Mesenchymal stem cell (in vitro differentiated cells and primary cell): ENCODE measurements at places on chromosomes 4 and X.

GRCh38 chr4:51870441-51871188 is 27.7 kb downstream of the DCUN1D4 start:
- no peak for DNase-seq

DNA sequence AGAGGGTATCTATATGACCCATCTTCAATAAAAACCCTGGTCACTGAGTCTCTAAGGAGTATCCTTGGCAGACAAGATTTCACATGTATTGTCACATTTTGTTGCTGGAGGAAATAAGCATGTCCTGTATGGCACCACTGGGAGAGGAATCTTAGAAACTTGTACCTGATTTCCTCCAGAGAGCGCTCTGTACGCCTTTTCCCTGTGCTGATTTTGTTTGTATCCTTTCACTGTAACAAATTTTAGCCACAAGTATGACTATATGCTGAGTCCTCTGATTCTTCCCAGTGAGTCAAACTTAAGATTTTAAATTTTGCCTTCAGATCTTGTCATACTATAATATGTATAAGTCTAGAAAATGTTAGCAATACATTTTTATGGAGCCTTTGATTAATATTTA is 102.8 kb downstream of the ITIH6 start:
- DNase-seq, result peak; percentile 18

GRCh38 chrX:97405031-97405660 is 521.4 kb downstream of the RPA4 start:
- no peak for DNase-seq

GRCh38 chr4:16157609-16158503 is 68.4 kb downstream of the TAPT1 start:
- DNase-seq, result peak; percentile 37

GRCh38 chrX:79117078-79117477 is 27.4 kb upstream of the GPR174 start:
- no peak for DNase-seq

- peak; percentile 51 for DNase-seq
These were observed 11.1 kb downstream of the SLC25A43 start for GRCh38 chrX:119410027-119410819.

DNA sequence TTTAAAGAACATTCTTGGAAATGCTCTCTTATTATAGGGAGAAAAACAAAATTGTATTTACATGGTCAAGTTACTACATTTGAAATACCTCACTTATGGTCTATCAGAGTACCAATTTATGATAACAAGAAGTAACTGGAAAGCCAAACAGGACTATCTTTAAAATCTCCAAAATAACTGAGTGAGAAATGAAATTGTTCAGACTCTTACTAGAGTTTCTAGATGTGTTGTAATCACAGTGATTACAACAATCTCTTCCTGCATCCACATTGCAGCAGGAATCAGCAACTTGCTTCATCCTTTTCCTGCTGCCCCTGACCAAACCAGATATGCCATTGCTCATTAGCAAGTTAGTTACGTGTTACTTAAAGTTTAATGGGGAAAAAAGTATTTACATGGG is 245.2 kb upstream of the SMIM31 start:
- DNase-seq, result no peak

DNA sequence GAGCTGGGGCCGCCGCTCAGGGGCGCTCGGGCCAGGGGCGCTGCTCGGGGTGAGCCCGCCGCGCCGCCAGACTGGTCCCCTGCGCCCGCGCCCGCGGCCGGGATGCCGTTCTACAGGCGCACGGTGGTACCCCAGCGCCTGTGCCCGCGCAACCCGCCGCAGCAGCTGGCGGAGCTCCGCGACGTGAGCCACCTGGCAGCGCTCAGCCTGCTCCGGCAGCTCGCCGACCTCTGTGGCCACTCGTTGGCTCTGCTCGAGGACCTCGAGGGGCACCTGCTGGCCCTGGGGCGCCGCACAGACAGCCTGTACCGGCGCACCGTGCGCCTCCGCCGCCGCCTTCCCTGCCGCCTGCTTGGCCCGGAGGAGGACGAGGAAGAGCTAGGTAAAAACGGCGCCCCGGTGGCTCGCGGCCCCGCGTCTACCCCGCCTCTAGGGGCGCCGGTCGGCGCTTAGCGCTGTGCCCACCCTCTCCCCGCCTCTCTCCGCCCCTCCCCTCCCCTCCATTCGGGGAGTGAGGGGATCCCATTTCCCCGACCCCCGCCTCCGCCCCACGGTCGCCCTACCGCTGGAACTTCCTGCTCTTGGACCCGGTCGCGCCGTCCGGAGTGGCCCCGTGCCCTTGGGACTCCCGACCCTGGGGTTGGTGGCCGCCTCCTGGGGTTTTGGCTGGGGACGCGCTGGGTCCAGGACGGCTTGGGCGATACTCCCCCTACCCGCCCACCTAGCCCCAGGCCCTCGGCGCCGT is 513 bp downstream of the NHSL2 start:
- DNase-seq, result peak; percentile 35

- no peak for DNase-seq
These were observed 96.6 kb upstream of the BANK1 start for GRCh38 chr4:101693842-101694398.

DNA sequence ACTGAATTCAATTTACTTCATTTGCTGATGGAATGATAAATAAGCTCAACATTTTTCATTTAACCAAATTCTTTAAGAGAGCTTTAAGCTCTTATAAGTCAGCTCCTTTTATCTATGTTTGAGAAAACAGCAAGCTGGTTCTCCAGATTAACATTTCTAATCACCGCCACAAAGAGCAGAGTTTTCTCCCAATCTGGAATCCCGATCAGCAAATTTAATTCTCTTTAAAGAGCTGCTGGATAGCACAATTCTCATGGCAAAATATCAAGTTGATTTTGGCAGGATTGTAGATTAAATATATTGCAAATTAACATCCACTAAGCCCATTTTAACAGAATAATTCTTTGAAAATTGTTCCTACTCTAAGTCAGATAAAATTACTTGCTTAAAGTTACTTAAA is 48.8 kb downstream of the RPS6KA3 start:
- DNase-seq, result no peak

DNA sequence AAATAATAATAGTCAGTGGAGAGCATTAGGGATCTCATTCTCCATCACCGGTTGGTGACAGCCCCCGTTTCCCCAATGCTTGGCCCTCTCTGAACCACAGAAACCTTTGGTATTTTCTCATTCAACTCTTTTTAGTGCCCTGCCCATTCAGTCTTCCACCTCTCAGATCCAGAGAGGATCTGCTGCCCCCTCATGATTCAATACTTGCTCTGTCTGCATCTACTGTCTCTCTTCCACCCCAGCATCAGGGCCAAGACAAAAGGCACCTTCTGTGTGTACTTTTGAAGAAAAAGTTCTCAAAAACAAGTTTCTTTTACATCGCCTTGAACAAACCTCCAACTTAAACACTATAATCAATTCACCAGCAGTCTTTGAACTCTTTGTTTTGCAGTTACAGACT is 19.3 kb downstream of the CLTRN start:
- no peak for DNase-seq

DNA sequence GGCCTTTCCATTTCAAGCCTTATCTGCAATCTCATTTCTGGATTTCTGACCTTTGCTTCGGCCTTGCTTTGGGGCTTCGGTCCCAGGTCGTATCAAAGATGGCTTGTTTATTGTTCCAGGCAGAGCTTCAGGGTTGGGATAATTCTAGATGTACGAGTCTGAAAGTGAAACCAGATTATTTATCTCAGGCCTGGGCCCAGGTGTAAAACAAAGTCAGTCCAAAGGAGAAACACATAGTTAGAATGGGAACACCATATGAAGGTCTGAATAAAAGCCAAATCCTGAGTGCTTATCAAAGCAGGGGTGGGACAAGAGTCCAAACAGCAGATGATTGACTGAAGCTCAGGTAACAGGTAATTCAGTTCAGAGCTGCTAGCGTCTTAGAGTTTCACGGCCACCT is 17.1 kb downstream of the PRIMPOL start:
- DNase-seq, result no peak

DNA sequence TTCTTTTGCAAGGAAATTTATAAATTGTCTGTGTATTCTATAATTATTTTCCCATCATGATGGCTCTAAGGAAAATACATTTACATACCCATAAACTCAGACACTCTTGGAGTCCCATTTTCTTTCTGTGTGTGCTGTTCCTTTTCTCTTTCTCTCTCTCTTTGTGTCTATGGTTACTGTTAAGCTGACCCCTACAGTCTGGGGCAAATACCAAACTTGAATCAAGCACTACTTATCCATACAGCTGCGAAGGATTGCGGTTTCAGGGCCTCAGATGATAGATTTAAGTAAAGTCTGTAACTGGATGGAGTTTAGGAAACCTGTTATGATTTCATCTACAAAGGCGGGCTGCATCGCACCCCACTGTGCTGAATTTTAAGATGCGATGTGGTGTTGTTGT is 150.2 kb downstream of the SHROOM3 start:
- DNase-seq, result peak; percentile 92

DNA sequence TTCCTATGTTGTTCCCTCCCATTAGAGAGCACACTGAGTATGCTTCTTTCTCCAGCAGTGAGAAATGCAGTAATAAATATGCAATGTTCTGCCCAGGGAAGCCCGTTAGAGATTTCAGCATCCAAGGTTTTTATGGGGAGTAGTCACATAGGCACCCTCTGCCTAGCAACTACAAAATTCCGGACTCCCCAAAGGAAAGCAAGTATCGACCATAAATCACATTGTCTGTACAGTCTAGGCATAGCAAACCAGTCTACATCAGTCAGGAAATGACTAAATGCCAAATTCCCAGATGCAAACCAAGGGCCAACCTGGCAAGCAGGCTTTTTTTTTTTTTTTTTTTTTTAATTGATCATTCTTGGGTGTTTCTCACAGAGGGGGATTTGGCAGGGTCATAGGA is 34.8 kb downstream of the GPR101 start:
- no peak for DNase-seq

DNA sequence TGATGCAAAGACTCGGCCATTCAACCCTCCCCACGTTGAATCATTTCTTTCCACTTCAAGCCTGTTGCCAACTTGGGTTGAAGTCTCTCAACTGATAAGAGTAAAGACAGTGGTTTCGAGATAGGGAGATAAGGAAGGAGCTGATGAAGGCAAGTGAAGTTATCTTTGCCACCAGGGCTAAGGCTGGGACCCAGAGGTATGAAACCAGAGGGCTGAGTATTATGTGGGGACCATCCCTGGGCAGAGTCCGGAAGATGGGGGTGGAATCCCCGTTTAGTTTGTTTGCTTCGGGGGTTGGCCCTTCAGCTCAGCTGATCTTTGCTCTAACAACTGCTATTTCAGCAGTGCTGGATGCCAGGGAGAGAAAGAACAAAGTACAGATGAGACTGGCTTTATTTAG is 2.3 kb upstream of the XPNPEP2 start:
- DNase-seq, result no peak

- DNase-seq, result no peak
These were observed 3.5 kb upstream of the XG start for GRCh38 chrX:2748171-2748814.

DNA sequence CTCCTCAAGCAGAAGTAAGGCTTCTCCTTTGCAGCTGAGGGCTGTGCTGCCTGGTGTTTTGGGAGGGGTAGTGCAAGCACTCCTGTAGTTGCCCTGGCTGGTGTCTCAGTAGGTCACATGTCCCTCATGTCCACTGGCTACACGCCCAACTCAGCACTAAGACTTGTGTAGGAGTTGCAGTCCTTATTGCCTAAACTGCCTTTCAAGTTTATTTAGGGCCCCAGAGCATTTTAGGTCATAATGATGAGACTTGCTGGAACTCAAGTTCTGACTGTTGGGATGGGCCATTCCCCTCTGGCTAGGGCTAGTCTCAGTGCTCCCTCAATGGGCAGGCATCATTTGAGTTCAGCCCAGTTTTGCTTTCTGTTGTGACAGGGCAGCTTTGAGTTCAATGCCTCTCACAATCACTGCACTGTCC is 44.1 kb downstream of the PPM1K start:
- no peak for DNase-seq

DNA sequence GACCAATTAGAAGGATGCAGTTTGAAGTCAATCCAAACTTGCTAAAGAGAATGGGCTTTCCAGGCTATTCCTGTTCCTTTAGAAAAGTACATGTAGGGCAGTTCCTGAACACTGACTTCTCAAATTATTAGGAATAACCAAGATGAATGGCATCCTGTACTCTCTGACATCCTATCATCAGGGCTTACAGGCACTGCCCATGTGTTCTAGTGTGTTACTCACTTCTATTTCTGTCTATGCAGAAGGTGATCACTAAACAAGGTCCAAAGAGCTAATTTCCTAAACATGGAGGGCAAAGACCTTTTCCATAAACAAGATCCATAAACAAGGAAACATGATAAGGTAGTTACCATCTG is 53.6 kb downstream of the AWAT2 start:
- DNase-seq, result no peak

GRCh38 chr4:19514276-19515070 is 737.2 kb upstream of the SLIT2 start:
- DNase-seq, result no peak

DNA sequence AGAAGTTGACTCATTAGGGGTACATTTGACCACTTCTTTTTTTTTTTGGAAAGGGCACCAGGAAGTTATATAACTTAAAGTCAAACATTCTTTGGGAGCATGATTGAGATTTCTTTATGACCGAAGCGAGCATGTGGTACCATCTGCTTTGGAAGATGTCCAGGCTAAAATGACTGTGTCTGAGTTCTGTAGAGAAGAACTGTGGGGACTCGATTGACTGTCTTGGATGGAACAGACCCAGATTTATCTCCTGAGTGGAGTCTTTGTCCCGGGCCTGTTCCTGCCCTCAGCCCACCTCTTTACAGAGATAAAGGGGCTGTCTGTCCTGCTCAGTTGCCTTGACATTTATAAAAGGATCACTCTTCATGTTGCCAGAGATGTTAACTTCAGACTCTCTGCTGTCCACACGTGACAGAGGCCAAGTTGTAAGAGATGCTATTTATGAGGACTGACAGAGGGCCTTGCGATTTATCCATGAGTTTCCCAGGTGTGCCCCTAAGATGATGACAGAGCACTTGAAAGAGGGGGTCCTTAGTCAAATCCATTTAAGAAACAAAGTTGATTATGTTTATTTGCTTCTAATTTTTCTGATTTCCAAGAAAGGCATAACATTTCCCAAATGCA is 16.8 kb downstream of the SMIM20 start:
- DNase-seq, result no peak

GRCh38 chr4:1490011-1490653 is 83.9 kb upstream of the NKX1-1 start:
- DNase-seq, result no peak

GRCh38 chr4:168506014-168506413 is 9.2 kb downstream of the PALLD start:
- DNase-seq, result no peak

- DNase-seq, result no peak
These were observed 76.8 kb downstream of the JAKMIP1 start for GRCh38 chr4:6123541-6123940.

DNA sequence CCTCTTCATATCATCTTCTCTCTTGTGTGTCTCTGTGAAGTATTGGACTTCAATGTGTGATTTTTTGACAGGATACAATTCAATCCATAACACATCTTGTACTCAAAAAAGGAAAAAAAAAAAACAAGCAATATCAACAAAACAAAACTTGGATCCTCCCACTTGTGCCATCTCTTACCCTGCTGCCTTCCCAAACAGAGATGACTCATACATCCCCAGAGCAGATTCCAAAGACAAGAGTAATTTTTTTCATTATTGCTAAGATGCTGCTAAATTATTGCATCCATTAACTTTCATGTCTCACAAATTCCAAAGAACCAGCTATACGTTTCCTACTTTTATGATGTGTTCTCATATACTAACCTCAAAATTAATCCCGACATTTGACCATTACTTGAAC is 479.2 kb downstream of the GBA3 start:
- no peak for DNase-seq
